ENCODE measurements at places on chromosomes 7 and 10. TPM values are rescaled to one million over a fixed set of nuclear protein-coding genes. Genes with fewer than 3 reads are reported as not detected.

ADIRF gene
- 7.2 TPM for polyA plus RNA-seq

DNA sequence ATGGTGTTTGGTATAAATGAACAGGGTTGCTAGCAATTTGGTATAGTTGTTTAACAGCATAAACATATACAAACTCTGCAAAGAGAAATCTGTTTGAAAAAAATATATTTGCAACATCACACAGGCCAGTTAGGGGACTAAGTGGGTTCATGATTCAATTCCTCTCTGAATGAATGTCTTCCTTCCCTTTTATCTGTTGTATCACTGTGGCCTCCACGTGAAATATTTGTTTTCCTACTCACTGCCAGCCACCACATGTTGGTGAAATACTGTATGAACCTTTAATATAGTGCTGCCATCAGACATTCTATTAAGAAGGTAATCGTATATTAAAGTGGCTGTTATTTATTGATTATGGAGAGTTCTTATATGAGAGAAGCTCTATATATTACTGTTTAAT lies 157.0 kb downstream of the ARID5B start:
- no peak for DNase-seq

HMX3 gene
- polyA plus RNA-seq, result not detected

GRCh38 chr7:23717788-23718187 lies 7.8 kb downstream of the STK31 start:
- no peak for DNase-seq
